NCI-H2081 (cell line): ENCODE measurements at places on chromosomes 4 and X.
A peak's percentile ranks its signal among the peaks of the same experiment; 100 is the strongest.

- DNase-seq = no peak
Measured at GRCh38 chr4:102569200-102569599, 68.0 kb downstream of the NFKB1 start.

DNA sequence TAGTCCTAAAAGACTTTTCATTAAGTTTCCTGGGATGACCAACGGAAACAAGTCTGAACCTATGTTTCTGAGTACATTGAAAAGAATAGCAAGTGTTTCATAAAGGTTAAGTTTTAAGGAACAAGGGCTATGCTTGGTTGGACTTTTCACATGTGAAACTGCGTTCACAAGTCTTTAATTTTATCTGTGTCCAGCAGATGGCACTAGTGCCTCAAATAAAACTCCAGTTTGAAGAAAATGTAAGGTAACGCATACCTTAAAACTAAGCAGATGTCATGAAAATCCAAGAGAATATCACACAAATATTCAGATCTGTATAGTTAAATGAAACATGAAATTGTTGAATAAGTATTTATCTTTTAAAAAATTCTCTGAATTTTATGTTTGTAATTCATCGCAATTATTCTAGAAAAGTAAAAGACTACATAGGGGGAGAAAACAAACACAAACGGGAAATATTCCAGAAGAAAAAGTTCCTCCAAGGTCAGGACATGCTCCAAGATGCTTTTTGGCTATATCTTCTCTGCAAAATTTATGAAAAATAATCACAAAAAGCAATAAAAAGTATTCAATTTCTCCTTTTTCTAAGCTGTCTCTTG lies 89.6 kb upstream of the MAD2L1 start:
- peak; percentile 54 for DNase-seq

GRCh38 chrX:31384471-31384870 lies 312.6 kb upstream of the FTHL17 start:
- DNase-seq = no peak

- DNase-seq = no peak
Measured at GRCh38 chrX:37651921-37652452, 33.6 kb upstream of the XK start.

DNA sequence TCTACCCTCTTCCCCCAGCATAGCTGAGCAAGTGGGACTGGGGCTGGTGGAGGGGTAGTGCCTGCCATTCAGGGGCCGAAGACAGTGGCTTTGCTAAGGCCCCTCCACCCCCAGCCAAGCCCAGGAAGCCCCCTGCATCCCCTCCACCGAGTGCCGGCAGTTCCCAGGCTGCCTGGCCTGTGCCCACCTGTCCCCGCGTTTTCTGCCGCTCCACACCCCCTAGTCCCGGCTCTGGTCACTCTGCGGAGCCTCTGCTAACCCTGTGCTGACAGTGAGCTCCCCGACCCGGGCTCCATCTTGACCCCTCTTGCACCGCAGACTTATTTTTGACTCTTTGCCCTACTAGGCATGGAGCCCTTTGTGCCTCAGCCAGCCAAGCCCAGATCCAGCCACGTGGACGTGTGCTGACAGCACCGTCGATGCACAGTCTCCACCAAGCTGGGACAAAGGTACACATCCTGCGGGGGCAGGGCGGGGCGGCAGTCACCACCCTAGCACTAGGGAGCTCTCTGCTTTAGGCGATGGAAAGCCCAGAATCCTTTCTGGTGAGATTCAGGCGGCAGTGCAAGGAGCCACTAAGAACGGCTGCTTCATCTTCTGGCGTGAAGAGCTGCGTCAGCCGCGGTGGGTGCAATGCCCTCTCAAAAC lies 96.6 kb downstream of the PHKA2 start:
- DNase-seq = no peak

- no peak for DNase-seq
Measured at GRCh38 chr4:124590480-124590879, 122.1 kb downstream of the ANKRD50 start.

GRCh38 chr4:78355306-78355705 lies 196.3 kb upstream of the ANXA3 start:
- no peak for DNase-seq

DNA sequence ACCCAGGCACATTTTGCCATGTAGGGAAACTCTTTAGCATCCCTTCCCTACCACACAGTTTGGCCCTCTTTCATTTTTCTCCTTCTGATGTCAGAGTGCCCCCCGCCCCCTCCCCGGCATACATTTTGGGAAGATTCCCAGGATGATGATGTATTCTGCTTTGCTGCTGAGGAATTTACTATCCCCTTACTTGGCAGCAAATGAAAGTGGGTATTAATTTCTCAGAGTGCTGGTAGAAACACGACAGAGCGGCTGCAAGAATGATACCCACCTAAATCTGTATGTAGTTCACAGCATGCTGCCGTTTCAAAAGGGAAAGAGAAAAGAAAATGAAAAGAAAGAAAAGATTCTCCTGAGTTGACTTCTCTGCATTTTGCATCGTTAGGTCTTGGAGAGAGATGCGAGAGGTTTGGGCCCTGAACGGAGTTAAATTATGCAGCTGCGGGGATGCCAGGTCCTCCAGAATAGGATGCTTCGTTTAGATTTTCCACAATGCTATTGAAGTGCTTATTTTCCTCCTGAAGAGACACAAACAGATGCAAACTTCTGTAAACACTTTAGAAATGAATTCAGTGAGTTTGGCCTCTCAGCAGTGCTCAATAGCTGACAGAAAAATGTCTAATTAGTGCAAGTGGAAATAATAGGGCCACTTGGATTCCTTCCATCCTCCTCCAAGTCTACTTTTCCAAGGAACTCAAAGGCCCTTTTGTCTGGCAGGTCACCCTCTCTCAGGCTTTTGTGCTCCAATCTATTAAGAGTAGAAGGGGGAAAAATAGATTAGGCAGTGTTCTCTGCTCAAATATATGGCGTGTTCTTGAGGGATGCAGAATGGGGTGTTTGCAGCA lies 106.2 kb downstream of the ALPK1 start:
- no peak for DNase-seq

DNA sequence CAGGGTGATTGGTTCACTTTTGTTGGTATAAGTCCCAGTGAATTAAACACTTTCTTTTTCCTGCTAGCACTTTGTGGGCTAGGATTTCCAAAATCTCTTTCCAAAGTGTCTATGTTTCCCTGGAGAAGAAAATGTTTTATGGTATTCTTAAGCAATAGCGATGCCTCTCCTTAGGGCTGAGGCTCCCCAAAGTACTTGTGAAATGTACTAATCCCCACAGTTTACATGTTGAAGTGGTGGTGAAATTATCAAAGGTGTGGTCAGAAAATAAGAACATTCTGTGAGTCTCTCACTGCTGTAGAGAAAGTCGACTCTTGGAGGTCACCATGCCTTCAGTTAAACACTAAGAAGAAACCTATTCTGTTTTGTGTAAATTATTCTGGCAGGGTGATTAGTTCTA lies 51.5 kb upstream of the AMELX start:
- DNase-seq = no peak

GRCh38 chr4:109497511-109497910 lies 62.5 kb upstream of the MCUB start:
- DNase-seq = no peak

- peak; percentile 87 for DNase-seq
Measured at GRCh38 chrX:16946361-16946964, at the start of gene REPS2. TSS of gene REPS2 (plus strand) at chrX:16946658. CDS start at chrX:16946862, 204 bp downstream.

DNA sequence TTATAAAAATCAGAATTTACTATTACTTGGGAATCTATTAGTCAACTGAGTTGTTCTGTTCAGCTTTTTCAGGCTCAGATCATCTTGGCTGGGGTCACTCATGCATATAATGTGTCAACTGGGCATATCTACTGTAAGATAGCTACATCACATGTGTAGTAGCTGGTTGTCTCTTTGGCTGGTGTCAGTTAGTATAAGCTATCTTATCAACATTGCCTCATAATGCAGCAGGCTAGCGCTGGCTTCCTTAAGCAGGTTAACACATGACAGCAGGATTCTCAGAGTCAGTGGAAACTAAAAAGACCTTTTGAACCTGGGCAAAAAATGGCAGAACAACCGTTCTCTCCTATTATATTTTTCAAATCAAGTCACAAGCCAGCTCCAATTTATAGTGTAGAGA lies 378.3 kb upstream of the PCDH10 start:
- no peak for DNase-seq
